ENCODE measurements at places on chromosomes 5 and 9.

DNA sequence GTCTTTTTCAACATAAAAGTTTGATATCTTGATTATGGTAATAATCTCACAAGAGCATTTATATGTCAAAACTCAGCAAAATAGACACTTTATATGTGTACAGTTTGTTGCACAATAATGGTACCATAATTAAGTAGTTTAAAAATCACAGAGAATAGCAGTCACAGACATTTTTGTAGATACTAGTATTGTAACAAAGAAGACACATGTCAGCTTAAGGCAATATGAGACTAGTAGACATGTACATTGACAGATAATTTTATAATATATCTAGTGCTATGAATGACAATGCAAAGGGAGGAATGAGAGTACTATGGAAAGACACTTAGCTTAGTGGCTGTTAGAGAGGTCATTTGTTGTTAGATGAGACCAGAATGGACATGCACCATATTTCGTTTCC lies 1490.6 kb upstream of the CDH6 start:
- no peak for DNase-seq

DNA sequence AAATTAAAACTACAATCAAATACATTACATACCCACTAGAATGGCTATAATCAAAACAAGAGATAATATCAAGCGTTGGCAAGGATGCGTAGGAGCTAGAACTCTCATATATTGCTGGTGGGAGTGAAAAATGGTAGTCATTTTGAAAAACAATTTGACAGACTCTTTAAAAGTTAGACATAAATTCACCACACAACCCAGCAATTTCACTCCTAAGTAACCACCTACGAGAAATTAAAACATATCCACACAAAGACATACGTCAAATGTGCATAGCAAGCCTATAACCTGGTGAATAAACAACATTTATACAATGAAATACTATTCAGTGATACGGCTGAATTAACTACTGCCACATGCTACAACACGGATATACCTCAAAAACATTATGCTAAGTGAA lies 44.7 kb downstream of the GKAP1 start:
- DNase-seq: no peak

DNA sequence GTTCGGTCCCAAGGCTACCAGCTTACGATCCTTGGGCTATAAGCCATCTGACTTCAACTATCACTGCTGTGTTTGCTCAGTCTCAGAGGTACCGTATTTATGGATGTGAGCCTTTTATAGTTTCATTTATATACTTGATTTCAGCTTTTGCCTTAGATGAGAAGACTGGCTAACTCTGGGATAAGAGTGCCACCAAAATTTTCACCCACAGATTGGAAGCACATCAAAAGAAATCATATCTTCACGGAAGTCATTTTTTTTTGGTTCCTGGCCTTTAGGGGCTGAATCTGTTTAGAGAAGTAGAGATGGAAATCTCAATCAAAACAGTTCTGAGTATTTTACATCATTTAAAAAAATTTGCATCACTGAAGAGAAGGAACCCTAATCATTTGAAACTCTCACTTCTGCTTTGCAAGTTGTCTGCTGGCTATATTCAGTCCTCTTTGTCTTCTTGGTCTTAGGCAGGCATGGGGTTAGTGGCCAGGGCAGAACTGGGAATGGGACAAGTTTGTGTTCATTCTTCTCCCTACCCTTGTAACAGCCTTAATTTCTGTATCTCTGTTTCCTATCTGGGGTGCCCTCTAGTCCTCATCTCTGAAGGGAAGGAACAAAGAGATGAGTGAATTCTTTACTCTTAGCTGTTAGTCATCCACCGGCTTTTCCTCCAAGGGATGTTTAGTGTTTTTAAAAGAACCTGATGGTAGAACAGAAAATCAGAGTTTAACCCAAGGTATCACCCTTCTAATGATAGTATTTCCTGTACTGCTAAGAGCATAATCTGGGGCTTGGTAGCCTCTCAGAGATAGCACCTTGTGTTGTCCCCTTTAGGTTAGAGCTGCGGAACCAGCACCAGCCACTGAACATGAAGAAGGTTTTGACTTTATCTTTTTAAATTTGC lies 14.1 kb upstream of the TNFAIP8 start:
- peak; percentile 83 for DNase-seq

- DNase-seq: no peak
These were observed 599 bp downstream of the RAD1 start for GRCh38 chr5:34914671-34915138.

DNA sequence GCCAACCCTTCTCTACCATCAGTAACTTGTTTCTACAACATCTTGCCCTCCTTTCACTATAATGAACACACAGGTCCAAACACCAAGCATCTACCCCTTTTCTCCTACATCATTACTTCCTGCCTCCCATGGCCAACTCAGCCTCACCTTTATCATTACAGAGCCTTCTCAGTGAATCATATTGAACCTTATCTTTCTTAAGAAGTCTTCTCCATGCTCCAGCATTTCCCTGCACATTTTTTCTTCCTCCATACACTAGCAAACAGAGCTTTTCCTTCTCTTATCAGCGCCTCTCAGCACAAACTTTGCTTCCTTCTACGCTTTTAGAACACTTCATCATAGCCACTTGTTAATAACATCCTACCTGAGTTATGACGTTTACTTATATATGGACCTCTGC lies 148.2 kb downstream of the ARL15 start:
- no peak for DNase-seq

- no peak for DNase-seq
These were observed 245.4 kb upstream of the TUT7 start for GRCh38 chr9:86599561-86599960.

DNA sequence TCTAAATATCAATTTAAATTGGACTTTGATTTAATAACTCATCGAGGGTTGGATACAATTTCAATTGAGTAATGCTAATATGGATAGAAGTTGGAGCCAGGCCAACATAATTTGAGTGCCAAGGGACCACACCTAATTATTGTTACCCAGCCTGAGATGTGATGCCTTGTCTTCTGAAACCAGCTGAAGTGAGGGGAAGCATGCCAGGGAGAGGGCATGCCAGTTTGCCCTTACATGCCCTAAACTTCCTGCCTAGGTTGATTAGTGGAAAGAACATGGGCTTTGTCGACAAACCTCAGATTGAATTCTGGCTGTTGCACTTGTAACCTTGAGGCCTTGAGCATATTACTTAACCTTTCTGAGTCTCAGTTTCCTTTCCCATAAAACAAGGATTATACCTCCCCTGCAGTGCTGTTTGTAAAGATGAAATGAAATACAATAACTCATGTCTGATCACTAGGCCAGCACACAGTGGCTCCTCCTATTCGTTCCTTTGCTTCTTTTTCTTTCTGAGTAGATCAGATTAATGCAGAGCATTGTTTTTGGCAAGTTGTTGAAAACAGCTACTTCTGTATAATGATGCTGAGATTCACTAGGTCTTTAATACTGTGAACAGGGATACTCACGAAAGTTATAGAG lies 412.8 kb downstream of the TLE4 start:
- DNase-seq: no peak

- no peak for DNase-seq
These were observed 67.6 kb downstream of the HMCN2 start for GRCh38 chr9:130333041-130333711.

DNA sequence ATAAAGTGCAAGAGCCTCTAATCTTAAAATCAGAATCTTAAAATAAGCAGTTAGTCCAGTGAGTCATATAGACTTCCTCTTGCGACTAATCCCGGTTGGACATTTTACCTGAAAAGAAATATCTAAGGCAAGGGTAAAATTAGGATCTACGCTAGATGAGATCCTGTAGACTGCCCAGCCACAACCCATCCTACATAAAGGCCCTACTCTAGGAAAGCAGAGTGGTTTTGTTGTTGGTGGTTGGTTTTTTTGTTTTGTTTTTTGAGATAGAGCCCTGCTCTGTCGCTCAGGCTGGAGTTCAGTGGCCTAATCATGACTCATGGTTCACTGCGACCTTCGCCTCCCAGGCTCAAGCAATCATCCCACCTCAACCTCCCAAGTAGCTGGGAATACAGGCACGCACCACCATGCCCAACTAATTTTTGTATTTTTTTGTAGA lies 6.9 kb downstream of the TSC1 start:
- no peak for DNase-seq

GRCh38 chr5:94945656-94946055 lies 327.2 kb downstream of the SLF1 start:
- DNase-seq: no peak

DNA sequence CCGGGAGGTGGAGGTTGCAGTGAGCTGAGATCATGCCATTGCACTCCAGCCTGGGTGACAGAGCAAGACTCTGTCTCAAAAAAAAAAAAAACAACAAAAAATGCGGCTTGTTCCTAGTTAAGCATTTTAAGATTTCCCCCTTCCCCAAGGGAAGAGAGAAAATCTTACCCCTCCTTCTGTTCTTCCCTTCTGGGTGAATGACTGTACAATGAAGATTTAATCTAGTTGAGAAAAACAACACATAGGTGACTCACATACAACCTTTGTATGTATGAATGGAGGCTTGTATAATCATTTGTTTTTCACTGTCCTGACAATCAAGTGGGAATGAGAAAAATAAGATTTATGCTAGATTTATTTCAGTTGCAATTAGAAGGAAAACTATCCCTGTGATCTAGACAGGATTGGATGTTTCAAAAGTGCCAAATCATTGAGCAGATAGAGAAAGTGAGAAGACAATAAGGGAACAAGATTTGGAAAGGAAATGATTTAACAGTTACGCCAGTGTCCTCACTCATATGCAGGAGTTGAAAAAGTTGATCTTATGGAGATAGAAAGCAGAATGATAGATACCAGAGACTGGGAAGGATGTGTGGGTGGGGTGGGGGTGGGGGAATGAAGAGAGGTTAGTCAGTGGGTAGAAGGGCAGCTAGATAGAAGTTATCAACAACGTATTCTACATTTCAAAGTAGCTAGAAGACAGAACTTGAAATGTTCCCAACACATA lies 16.7 kb downstream of the GDA start:
- DNase-seq: no peak

GRCh38 chr5:78734094-78734845 lies 85.7 kb upstream of the LHFPL2 start:
- DNase-seq: no peak

Data from GM12865 (cell line).